Suprapubic skin (tissue), 4 donors: ENCODE measurements at places on chromosomes 3 and 15. TPM values are rescaled to one million over a fixed set of nuclear protein-coding genes. Genes with fewer than 3 reads are reported as not detected.

SLC22A13 gene
- 0.21 TPM for total RNA-seq

DNA sequence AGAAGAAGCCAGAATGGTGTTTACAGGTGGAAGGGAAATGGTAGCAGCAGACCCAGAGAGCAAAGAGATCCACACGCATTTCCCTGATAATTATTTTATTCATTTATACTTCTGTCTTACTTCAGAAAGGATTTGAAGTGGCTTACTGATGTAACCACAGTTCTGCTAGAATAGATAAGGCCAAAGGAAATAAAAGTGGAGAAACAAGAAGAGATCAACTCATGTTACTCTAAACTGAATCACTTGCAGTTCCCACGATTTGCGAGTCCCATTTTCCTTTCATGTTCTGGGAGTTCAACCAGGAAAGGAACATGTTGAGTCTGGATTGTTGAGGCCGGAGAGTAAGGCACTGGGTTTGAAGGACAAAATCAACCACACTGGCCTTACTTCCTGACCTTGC, 151.8 kb downstream of the MYRIP start:
- no peak for DNase-seq

DNA sequence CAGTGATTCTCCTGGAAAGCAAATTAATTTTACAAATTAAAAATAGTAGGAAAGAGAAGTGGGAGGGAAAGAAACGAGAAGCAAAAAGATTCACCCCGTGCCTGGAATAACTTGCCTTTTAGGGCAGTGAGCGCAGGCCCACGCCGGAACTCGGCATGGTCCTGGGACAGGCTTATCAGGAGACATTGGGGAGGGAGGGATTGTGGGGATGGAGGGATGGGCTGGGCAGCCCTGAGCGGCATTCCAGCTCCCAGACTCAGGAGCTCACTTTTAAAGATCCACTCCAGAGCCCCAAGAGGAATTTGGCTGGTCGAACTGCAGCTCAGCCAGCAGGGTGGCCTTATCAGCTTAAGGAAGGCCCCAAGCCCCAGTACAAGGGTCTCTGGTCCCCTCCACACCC, 117.9 kb downstream of the ADCY5 start:
- no peak for DNase-seq

DNA sequence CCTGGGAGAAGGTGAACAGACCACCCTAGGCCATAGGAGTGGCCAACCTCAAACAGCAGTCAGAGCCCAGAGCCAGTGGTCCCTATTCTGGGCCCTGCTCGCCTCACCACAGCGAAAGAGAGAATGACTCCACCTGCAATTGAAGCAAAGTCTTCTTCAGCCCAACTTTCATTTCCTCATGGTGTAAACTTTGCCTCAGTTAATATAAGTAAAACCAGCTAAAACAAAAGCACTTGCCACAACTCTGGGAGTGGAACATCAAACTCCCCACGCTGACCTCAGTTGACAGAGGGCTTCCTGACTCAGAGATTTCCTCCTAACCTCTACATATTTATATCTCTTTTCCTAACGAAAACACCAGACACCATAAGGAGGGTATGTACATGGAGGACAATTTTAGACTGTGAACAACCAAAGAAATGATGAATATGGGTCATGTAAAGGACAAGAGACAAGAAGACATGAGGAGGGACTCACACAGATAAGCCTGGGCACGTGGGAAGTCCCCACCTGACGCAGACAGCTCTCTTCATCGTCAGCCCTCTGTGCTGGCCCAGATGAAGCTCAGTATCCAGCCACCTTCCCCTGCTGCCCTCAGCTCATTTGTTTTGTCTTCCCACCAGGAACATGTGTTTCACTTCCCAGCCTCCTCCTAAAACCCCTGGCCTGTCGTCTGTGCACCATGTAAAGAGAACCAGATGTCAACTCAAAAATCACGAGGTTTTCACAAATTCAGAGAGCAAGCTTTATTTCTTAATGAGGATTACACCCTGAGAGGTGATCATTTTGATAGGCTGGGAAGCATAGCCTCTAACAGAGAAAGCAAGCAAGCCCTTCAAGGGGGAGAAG, 140.9 kb downstream of the KCNMB2 start:
- no peak for DNase-seq

GRCh38 chr3:118618247-118619040, 416.2 kb downstream of the IGSF11 start:
- no peak for DNase-seq
